ENCODE measurements at places on chromosomes 1 and 21.

- no peak for DNase-seq
These were observed 64.3 kb downstream of the ADSS2 start for GRCh38 chr1:244387415-244387814.

- no peak for DNase-seq
These were observed 17.6 kb upstream of the CLIC4 start for GRCh38 chr1:24727501-24728216.

GRCh38 chr21:17598437-17598836, 14.3 kb downstream of the BTG3 start:
- no peak for DNase-seq

DNA sequence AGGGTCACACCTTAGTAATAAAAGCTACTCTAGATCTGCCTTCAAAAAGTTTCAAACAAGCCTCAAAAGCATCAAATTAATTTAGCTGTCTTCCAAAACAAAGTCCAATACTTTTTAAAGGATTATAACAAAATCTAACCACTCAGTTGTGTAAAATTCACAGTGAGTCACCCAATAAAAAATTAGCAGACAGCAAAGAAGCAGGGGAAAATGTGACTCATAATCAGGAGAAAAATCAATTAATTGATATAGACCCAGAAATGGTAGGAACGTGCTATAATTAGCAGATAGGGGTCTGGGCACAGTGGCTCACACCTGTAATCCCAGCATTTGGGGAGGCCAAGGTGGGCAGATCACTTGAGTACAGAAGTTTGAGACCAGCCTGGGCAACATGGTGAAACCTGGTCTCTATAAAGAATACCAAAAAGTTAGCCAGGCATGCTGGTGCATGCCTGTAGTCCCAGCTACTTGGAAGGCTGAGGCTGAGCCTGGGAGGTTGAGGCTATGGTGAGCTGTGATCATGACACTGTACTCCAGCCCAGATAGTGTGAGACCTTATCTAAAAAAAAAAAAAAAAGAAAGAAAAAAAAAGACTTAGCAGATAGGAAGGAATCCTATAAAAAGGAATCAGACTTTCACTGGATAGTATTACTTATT, 8.1 kb upstream of the MYOG start:
- no peak for DNase-seq

DNA sequence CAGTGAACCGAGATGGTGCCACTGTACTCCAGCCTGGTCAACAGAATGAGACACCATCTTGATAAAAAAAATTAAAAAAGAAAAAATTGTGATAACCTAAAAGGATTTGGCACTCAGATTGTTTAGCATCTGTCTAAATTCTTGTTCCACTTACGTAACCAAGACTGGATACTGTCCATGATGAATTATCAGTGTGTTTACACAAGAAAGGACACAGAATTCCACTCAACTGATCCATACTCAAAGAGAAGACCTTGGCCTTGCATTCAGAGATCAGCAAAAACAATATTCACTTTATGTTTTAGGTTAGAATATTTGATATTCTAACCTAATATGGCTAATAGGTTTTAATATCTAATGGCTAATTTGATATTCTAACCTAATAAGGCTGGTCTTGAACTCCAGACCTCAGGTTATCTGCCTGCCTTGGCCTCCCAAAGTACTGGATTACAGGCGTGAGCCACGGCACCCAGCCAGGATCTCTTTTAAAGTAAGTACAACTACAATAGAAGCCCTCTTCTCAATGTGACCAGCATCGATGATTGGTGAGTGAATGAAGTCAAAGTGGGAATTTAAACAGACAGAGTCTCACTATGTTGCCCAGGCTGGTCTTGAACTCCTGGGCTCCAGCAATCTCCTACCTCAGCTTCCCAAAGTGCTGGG, 43.1 kb upstream of the COX20 start:
- no peak for DNase-seq

DNA sequence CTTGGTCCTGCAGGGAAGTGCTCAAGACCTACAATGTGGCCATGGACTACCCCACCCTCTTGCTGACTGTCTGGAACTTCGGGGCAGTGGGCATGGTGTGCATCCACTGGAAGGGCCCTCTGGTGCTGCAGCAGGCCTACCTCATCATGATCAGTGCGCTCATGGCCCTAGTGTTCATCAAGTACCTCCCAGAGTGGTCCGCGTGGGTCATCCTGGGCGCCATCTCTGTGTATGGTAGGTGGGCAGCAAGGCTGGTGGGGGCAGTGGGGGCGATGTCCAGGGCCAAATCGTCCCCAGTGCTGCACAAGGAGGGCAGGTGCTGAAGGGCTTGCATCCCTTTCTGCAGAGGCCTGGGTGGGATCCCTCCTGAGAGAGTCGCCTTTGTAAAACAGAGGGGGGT, 18.4 kb downstream of the PSEN2 start:
- no peak for DNase-seq

DNA sequence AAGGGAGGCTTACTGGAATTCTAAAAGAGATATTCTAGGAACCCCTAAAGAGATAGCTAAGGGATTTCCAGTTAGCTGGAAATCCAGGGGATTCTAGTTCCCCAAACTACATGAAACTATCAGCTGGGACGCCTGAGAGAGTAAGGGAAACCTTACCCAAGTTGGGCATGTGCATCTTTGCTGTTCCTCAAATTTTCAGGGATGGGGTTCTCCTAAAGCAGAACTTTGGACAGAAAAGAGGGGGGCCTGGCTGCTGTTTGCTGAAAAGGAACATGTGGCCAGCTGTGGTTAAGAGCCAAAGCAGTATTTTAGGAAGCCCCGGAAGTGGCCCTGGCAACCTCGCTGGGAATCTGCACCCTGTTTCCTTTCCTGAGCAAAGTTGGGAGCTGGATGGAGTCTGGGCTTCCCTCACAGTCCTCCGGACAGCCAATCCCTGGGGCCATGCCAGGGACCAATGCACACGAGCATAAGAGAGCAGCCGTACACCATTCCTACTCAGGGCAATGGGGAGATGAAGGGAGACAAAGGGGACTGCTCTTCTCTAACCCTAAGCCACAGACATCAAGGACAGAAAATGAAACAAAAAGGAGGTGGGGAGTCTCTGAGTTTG, 154.3 kb downstream of the PLXNA2 start:
- DNase-seq = no peak

GRCh38 chr1:65103807-65104206, 44.2 kb upstream of the AK4 start:
- DNase-seq = no peak

GRCh38 chr21:40613546-40614030, 233.4 kb downstream of the DSCAM start:
- no peak for DNase-seq

DNA sequence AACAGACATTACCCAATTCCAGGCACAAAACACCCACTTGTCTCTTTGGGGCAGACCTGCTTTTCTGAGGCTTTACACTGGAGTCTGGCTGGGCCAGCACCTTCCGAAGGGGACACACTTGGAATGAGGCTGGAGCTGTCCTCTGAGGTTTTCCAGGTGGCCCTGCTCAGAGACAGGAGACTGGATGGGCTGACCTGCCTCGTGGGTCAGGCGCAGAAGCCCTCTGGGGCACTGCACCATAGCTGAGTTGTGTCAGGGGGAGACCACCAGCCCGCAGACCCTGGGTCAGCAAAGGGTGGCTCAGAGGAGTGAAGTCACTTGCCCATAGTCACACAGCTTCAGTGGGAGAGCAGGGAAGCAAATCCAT, 1.8 kb downstream of the SH2D5 start:
- DNase-seq = no peak

DNA sequence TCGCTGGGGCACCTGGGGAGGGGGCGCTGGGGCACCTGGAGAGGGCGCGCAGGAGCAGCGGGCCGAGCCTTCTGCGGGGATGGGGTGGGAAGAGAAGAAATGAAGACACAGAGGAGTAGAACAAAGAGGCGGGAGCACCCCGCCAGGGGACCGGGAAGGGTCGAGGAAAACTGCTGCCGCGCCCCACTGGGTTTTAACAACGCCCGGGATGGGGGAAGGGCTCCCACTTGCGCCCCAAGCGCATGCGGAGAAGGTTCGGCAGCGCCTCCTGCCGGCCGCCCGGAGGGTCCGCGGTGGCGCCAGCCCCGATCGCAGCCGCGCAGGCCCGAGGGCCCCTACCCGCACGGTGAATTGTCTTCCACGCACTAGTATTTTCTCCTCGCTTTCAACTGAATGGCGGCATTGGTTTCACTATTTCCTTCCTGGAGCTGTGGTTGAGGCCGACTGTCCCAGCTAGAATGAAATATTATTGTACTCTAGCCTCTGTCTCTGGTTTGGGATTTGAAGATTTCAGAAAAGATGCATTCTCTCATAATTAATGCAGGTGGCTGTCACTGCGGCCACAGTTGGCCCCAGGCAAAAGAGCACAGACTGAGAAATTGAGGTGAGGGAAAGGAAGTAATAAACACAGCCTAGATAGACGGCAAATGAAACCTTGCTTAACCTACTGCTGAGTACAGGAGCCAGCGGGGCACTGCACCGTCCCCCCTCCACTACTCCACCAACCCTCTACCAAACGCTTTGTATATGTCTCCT, 57.3 kb downstream of the MAB21L3 start:
- DNase-seq = peak; percentile 76

GRCh38 chr1:172107316-172107975, 266.1 kb downstream of the DNM3 start:
- DNase-seq = no peak

- DNase-seq = no peak
These were observed 104.1 kb downstream of the NEGR1 start for GRCh38 chr1:72178266-72178665.

DNA sequence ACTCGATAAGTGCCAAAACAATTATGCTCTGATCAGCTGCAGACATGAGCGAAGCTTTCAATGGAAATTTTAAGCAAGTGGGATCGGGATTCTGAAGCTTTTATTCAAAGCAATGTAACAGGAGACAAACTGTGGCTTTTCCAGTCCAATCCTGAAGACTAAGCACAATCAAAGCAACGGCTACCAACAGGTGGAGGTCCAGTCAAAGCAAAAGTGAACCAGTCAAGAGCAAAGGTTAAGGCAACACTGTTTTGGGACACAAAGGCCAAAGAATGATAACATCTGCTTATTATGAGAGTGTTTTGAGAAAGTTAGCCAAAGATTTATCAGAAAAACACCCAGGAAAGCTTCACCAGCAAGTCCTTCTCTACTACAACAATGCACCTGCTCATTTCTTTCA, 170.1 kb downstream of the SEC16B start:
- no peak for DNase-seq

DNA sequence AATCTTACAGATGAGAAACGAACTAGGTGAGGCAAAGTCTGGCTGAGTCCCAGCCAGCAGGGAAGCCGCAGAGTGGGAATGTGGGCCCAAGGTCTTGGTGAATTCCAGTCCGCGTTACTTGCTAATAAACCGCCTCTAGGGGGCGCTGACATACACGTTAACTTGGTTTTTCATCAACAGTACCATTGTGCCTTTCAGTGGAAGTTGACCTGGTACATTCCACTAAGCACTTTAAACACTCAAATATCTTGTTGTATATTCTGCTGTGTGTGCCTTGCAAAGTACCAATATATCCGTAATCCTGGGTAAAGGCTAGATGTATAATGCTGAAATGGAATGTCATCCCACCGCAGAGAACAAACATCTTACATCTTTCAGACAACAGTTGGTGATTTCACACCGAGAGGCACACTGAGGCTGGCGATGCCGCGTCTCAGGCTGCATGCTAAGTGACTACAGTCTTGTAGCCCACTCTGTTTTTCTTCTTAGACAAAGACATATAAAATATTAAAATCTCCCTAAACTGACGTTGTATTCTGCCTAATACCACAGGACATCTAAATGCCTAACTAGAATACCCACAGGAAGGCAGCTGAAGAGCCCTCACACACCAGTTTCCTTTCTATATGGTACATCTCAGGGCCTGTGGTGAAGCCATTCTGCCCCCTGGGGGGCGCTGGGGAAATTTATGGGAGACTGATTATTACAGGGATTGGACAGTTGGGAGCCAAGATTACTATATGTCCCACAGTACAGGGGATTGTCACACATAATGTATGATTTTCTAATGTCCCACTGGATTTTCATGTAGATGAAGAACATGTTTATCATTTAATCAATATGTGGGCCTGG, 49.2 kb upstream of the C1orf198 start:
- peak; percentile 57 for DNase-seq

- DNase-seq = peak; percentile 59
These were observed 10.8 kb downstream of the THEM4 start for GRCh38 chr1:151898519-151898991.

GRCh38 chr1:208189183-208189582, 55.0 kb downstream of the PLXNA2 start:
- no peak for DNase-seq

DNA sequence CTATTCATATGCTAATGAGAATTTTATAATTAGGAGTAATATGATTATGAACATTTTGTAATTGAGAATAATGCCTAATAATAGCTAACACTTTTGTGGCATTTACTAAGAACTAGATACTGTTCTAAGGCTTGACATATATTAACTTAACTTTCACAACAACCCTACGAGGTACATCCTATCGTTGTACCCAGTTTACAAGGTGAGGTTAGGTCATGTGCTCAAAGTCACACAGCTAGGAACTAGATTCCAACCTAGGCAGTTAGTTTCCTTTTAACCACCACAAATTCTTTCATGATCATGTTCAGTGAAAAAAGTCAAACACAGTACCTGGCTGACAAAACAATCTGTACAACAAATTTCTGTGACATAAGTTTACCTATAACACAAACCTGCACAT, 13.0 kb upstream of the ERRFI1 start:
- no peak for DNase-seq

DNA sequence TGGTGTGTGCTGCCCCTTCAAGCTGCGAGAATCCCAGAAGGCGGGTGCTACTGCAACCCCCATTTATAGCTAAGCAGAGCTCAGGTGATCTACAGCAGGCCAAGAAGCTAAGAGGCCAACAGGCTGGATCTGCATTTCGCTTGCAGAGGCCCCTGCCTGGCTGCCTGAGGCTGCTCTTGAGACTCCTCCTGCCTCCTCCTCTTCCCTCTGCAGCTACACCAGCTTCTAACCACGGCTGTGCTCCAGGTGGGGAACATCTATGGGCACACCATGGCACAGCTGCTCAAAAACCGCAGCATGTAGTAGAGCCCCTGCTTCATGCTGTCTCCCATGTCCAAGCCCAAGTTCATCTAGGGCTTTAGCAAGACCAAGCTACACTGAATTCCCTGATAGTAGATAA, 72.9 kb upstream of the ZNF678 start:
- no peak for DNase-seq

DNA sequence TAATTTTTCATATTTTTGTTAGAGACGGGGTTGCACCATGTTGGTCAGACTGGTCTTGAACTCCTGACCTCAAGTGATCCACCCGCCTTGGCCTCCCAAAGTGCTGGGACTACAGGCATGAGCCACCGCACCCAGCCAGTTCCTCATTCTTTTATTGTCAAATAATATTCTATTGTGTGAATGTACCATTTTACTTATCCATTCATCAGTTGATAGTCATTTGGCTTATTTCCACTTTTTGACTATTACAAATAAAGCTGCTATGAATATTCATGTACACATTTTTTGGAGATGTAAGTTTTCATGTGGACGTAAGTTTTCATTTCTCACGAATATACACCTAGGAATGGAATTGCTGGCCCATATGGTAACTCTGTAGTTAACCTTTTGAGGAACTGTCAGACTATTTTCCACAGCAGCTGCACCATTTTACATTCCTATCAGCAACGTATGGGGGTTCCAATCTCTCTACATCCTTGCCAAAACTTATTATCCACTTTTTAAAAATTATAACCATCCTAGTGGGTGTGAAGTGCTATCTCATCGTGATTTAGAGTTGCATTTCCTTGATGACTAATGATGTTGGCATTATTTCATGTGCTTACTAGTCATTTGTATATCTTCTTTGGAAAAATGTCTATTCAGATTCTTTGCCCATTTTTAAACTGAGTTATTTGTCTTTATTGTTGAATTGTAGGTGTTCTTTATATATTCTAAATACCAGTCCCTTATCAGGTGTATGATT, 12.7 kb downstream of the PACC1 start:
- no peak for DNase-seq

GRCh38 chr21:15224346-15225086, 159.7 kb upstream of the NRIP1 start:
- no peak for DNase-seq

Data from T follicular helper cell (primary cell).